Stimulated activated CD4-positive, alpha-beta T cell treated with anti-CD3 and anti-CD28 coated beads, Interleukin-4, amount 100 ng/mL, for 24 hours (primary cell): ENCODE measurements at places on chromosomes 1 and 21.

DNA sequence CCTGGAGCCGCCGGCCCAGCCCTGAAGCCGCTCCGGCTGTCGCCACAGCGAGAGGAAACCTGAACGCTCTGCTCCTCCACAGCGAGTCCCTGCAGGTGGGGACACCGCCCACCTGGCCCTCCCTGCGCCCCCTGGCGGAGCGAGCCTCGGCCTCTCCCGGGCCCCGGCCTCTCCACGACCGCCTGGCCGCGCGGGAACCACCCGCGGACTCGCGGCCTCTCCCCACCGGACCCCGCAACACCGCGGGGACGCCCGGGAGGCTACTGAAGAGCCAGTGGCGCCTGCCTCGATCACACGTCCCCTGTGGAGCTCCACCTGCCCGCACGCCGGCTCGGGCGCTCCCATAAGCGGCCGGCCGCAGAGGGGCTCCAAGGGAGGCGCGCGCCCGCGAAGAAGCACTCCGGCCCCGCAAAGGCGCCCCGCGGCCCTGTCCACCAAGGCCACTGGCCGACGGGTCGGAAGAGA is 109.6 kb downstream of the KCNN3 start:
- peak; percentile 85 for DNase-seq

DNA sequence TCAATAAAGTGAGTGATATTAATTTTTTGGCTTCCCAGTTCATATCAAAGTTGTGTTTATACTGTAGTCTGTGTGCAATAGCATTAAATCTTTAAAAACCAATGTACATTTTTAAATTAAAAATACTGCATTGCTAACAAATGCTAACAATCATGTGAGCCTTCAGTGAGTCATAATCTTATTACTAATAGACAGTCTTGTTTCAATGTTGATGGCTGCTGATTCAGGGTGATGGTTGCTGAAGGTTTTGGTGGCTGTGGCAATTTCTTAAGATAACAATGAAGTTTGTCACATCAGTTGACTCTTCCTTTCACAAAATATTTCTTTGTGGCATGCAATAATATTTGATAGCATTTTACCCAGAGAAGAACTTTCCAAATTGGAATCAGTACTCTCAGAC is 109.0 kb downstream of the ZMYM4 start:
- DNase-seq: no peak

DNA sequence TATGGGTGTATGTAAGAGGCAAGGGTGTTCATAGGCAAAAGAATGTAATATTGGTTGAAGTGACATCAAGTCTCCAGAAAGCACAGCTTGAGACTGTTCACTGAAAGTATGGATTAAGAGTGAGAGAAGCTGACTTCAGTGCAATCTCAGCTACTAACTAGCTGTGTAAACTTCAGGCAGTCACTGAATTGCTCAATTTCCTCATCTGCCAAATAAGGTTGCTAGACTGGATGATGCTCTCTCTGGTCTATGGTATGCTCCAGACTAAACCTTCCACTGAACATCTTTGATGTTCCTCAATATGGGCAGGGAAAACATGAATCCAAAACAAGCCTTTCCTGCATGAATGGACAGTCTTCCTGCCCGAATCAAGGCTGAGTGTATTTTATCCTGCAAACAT is 111.8 kb upstream of the USH2A start:
- DNase-seq: no peak

GRCh38 chr1:92791487-92792066 is 6.7 kb upstream of the EVI5 start:
- DNase-seq: no peak

- DNase-seq: peak; percentile 11
These were observed 19.7 kb downstream of the ACBD6 start for GRCh38 chr1:180482425-180483275.

GRCh38 chr1:26429721-26430120 is 2.4 kb upstream of the DHDDS start:
- DNase-seq: no peak

- peak; percentile 68 for DNase-seq
These were observed 11.8 kb downstream of the RCAN1 start for GRCh38 chr21:34603002-34603709.
